ENCODE measurements at places on chromosomes 2 and 18.

DNA sequence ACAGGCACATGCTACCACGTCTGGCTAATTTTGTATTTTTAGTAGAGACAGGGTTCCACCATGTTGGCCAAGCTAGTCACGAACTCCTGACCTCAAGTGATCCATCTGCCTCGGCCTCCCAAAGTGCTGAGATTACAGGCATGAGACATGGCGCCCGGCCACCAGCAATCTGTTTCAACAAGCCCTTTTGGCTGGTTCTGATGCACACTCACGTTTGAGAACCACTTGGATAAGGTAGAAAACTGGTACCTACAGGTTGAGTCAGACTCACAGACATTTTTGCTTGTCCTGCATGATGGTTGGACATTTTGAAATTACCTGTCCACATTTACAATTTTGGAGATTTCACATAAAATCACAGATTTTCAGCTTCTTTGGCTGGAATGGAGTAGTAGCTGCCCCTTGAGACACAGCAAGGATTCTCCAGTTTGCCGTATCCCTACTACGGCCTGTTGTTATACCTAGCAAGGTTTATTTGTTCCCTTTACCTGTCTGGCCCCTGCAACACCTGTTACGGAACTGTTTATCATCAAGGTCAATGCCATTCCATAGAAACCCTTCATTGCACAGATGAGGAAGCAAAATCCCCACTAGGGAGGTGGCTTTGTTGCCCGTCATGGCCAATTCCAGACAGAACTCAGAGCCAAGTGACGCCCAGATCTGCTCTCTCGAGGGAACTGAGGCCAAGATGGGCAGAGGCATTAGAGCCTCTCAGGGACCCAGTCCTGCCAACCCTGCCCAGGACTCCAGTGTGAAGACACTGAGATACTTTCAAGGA, 31.4 kb upstream of the IGFBP2 start:
- no peak for DNase-seq

DNA sequence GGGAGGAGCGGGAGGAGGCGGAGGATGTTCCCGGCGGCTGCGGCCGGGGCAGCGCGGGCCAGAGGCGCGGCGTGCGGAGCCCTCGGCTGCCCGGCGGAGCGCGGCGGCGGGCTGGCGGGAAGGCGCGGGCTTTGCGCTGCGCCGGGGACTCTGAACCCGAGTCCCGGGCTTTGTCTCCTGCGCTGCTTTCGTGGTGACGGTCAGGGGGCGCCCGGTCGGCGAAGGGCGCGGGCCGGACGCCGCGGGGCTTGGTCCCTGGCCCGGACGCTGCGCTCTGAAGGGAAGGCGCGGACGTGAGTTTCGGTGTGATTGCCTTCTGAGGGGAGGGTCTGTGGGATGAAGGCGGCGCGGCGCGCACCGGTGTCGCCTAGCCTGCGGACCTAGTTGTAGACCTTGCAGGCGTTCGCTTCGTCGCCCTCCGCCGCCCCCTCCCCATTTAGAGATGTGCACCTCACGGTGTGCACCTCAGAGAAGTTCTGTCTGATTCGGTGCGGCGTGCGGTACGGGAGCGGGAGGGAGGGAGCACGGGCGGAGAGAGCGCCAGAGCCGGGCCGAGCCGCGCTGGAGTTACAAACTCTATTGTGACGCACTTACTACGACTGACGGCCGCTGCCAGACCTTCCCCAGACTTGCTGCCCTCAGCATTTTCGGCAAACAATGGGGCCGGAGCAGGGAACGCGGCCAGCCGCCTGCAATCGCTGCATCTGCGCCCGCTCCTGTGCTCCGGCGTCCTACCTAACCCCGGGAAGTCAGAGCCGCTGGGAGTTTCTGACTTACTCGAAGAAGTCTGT, 2.1 kb downstream of the BCL2L11 start:
- DNase-seq = peak; percentile 17

GRCh38 chr2:134433469-134433868, 179.6 kb downstream of the MGAT5 start:
- DNase-seq = no peak

GRCh38 chr2:174344716-174345461, 10.1 kb downstream of the SP9 start:
- DNase-seq = peak; percentile 40

- no peak for DNase-seq
Measured at GRCh38 chr2:204177251-204177976, 240.9 kb downstream of the ICOS start.

DNA sequence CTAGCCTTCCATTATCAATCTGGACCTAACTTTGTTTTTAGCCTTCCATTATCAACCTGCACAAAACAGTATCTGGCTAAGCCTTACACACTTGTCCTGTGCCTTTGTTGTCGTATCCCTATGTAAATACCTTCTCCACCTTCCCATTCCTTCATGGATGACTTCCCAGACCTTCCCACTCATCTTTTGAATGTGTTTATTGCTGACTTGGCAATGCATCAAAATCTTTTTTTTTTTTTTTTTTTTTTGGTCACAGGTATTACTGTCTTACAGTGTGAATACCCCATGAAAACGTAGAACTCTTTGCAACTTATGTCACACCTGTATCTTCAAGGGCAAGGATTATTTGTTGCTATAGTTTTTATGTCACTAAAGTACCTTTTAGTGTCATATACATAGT, 25.7 kb downstream of the RPE start:
- DNase-seq = no peak

GRCh38 chr2:130818809-130819208, 17.9 kb upstream of the ARHGEF4 start:
- DNase-seq = no peak

- DNase-seq = no peak
Measured at GRCh38 chr18:49500201-49500921, 13.3 kb upstream of the C18orf32 start.

DNA sequence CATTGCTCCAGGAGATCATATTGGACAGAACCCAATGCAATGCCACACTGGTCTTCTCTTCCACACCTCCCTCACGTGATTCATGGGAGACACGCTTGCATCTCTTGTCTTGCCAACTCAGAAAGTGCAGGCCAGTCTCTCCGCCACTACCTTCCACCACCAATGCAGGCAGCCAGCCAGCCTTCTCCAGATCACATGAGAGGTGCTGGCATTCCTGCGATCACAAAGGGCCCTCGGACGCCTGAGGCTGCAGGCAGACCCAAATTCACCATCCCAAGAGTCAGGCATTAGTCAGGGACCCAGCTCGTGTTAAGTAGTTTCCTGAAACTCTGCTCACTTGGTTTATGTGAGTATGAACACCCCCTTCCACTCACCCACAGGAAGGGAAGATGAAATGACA, 437.0 kb upstream of the ETAA1 start:
- no peak for DNase-seq

DNA sequence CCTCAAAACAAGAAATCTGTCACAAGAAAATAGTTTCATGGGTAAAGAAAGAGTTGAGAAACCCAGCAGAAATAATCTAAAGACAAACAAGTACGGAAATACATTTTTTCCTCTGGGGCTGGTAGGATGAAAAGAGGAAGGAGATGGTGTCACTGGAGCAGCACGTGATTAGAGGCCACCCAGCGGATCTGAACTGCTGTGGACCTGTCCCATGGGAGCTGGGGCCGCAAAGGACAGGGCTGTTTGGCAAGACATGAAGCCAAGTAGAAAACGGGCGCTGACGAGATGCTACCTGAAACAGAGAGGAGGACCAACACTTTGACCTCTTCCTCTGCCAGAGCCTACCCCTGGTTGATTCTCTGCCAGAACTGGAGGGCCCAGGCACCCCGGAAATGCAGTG, 295.4 kb upstream of the ATP5MC3 start:
- DNase-seq = no peak

DNA sequence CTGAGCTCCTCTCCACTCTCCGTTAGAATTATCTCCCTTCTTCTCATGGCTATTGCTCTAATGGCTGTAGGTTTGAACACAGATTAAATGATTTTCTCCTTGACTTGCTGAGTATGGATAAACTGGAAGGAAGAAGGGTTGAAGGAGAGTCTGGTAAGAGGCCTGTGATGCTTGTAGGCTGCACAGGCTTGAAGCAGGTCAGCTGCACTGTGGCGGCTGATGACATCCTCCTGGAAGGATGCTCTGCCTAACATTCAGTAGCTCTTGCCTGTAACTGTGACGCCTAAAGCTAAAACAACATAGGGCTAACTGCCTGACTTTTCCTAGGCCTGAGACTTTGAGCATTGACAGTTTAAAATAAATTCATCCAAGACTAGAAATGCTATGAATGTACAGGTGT, 166.3 kb downstream of the MREG start:
- no peak for DNase-seq

DNA sequence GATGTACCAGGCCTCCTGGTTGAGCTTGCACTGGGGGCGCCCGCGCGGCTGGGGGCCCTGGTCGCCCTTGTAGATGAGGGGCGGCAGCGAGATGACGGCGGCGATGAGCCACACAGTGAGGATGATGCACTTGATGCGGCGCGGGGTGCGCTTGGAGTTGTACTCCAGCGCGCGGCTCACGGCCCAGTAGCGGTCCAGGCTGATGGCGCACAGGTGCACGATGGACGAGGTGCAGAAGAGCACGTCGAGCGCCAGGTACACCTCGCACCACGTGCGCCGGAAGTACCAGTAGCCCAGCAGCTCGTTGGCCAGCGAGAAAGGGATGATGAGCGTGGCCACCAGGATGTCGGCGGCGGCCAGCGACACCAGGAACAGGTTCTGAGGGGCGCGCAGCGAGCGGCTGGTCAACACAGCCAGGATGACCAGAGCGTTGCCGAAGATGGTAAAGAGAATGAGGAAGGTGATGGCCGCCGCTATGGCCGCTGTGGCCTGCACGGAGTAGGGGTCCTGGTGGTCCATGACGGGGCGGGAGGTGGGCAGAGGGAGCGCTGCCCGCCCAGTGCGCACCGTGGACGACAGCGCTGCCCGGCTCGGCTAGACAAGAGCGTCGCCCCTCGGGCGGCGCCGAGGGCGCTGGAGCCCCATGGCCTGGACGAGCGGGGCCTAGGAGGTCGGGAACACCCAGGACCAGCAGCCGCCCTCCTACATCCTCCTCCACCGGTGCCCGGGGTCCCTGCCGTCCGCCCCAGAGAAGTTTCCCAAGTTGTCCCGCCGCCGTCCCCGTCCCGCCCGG, 544 bp downstream of the ADRA2B start:
- DNase-seq = no peak

GRCh38 chr2:239310401-239311061, 90.3 kb downstream of the HDAC4 start:
- DNase-seq = no peak

- no peak for DNase-seq
Measured at GRCh38 chr2:79827881-79828280, 315.0 kb downstream of the CTNNA2 start.

Data from GM13977 (cell line).